ENCODE measurements at places on chromosomes 1 and 21.

DNA sequence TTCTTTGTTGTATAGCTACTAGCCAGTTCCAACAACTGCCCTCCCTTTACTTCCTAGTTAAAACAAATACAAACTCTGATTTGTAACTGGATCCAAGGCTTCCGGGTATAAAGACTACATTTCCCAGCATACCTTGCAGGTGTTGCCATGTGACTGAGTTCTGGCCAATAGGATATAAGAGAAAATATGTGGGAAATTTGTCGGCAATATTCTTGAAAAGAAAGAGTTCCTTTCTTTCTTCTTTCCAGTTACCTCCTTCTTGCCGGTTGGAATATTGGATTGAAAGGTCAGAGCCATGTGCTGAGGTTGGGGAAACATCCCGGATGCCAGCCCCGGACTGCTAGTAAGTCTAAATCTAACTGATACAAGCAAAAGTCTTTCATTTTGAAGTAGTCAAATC, 23.0 kb upstream of the ZBTB40 start:
- no peak for DNase-seq

GRCh38 chr1:157163273-157164127, 25.3 kb upstream of the ETV3 start:
- DNase-seq, result peak; percentile 34

DNA sequence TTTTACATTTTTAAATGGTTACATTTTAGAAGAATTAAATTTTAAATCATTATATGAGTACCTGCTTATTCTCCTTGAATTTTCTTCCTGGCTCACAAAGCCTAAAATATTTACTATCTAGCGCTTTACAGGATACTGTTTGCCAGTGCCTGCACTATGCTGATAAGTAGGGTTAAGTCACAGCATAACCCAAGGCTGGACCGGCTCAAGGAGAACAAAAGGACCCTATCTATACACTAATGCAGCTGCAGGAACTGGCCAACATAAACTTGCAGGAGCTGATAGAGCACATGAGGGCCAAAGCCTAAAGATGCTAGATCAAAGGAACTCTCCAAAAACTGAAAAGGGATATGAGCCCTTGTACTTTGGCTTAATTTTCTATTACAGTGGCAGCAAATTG, 1086.9 kb upstream of the TMPRSS15 start:
- no peak for DNase-seq

GRCh38 chr1:111576547-111576946, 43.0 kb upstream of the RAP1A start:
- peak; percentile 20 for DNase-seq

- no peak for DNase-seq
Measured at GRCh38 chr1:81225789-81226602, 574.7 kb upstream of the ADGRL2 start.

DNA sequence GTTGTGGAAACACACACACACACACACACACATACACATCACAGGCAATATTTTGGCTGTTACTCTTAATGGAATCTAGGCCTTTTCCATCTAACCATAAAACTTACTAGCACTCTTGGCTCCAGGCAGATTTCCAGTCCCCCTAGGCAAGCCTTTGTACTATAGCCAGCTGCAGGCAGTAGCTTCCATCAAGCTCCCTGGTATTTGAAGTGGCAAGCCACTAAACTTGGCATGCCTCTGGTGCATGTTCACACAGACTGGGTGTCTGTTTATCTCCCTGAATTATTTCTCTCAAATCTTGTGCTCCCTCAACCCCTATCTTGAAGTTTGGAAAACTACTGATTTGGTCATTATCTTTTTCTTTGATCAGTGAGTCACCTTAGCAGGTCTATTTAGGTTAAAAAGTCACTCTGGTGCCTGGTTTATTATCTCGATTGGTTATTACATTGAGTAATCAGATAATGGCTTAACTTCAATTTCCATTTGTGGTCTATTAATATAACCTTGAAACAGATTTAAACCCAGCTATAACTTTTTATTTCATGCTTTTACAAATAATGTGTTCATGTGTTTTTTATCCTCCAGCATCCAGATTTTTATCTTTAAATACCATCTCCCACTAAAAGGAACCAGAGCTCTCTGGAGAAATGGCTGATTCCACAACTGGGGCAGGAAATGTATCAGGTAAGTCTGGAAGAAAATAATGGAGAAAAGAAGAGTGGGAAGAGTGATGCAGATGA, 2.7 kb upstream of the RBM15 start:
- no peak for DNase-seq

Data from prostate gland (tissue), 2 donors.